WERI-Rb-1 (cell line): ENCODE measurements at places on chromosomes 7 and 10.

DNA sequence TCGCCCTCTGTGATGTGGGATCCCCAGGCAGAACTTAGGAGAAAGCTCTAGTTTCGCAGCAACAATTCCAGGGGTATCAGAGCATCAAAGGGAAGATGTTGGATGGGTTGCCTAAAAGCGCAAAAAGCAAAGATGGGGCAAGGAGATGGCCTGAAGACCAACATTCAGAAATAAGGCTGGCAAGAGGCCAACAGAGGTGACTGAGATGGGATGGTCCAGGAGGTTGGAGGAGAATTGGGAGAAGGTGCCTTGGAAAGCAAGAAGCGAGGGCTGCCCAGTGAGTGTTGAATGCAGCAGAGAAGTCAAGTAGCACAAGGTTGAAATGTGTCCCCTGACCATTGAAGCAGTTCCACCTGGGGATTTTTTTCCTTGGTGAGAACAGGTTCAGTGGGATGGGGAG lies 38.4 kb upstream of the TMEM273 start:
- DNase-seq, result no peak

DNA sequence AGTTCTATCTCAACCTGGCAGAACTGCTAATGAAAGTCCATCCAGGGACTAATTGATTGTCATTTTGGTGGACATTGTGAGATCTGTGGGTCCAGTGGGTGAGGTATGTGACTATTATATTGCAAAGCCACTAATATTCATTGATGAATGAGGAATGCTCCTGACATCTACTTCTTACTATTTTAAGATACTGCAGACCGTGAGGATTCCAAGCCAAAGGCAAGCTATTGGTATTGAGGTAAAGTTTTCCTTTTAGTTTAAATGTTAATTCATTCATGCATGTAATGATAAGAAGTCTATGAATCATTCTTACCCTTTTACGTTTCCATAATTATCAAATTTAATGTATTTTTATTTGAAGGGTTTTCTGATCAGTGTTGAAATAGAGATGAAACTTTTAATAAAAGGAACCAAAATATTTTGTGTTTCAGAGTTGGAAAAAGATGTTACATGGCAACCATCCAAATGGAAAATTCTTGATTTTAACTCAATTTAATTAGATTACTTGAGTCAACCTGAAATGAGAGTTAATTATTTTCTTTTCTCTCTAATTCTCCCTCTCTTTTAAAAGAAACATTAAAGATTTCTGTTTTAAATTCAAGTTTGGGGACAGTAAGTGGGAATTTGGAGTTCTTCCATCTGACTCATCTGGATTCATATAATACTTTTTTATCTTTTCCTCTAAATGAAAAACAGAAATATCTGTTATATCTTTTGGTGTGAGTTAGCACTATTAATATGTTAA lies 39.6 kb downstream of the NUP205 start:
- no peak for DNase-seq

DNA sequence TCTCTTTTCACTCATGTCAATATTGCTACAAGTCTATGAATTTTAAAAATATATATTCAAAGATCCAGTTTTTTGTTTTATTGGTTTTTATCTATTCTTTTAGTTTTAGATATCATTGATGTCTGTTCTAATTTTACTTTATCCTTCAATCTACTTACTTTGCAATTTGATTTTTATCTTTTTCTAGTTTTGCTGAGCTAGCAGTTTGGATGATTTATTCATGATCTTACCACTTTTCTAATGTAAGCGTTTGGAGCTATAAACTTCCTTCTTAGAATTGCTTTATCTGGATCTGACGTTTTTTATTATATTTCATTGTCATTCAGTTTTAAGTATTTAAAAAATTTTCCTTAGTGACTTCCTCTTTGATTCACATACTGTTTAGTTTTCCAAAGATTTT lies 664.5 kb upstream of the VSTM2A start:
- no peak for DNase-seq

- no peak for DNase-seq
Measured at GRCh38 chr10:42999385-43000020, 77.4 kb upstream of the RET start.

DNA sequence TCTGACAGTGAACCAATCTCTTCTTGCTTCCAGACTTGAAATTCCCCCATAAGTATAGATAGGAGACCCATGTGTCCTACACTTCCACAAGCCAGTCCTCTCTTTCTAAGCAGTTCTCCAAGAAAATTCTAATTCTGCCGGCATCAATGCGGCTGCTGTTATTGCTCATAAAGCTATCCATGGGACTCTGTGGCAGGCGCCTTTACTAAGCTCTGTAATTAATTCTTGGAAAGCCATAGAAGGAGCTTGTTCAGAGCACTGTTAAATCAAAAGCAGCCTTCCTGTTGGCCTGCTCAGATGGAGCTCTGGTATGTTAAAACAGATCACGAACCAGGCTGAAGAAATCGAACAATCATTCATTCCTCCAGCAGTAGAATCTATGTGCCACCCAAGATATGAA lies 244.3 kb upstream of the NFE2L3 start:
- DNase-seq, result no peak

GRCh38 chr7:157056957-157057902 lies 46.8 kb upstream of the MNX1 start:
- DNase-seq, result no peak

DNA sequence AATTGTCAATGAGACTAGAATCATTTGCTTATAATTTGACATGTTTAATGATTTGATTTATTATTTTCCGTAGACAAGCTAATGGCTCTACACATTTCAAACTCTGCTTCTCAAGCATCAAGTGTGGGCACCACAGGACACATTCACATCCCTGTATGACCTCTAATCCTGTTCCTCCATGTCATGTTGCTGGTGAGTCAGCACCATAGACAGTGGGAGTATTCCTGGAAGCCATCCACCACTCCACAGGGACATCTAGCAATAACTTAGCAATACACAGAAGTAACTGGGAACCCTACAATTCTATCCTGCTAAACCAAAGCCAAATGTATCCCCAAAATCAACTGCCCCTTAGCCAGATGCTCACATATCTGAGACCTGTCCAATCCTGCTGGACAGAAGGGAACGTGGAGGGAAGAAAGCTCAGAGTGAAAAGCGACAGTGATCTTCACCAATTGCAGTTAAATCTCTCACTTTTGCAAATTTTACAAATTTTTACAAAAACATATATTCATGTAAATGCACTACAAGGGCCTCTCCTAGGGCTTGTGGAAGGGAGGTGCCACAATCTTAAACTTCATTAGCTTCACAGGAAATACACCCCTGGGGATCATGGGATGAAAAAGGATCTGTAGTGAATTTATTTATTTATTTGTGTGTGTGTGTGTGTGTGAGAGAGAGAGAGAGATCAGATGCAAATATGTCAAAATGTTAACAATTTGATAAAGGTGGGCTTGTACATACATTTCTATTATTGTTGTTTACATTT lies 126.5 kb downstream of the GFRA1 start:
- no peak for DNase-seq

DNA sequence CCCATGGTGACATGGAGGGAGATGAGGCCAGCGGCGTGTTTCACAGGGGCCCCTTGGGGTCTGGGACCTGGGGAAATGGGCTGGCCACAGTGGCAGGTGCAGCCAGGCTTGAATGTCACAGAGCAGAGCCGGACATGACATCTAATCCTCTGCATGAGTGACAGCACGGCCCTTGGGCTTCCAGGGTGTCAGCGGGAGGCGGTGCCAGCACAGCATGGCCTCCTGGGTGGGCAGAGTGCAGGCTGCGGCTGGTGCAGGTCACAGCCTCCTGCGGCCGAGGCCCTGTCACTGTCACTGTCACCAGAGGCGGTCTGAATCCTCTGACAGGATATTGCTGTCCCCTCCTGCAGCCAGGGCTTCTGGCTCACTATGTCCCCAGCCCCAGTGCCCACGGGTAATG lies 18.2 kb downstream of the BHLHA15 start:
- peak; percentile 34 for DNase-seq

DNA sequence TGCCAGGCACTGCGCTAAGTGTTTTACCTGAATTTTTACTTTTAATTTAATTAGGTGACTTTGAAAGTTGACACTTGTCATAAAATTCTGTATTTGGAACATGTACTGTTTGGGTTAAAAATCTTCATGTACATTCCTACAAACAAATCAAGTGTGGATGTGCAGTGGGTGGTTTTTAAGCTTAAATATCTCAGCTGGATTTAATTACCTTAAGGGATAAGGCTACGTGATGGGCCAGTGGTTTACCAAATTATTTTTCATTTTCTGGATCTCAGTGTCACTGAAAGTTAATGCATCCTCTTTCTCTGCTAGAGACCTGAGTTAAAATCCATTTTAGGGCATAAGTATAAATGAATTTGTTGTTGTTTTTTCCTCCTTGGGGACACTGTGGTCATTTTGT lies 51.1 kb downstream of the EXOC4 start:
- DNase-seq, result no peak

GRCh38 chr10:97203220-97203619 lies 17.5 kb upstream of the SLIT1 start:
- DNase-seq, result no peak

- no peak for DNase-seq
Measured at GRCh38 chr7:113890331-113891030, 28.3 kb downstream of the PPP1R3A start.

DNA sequence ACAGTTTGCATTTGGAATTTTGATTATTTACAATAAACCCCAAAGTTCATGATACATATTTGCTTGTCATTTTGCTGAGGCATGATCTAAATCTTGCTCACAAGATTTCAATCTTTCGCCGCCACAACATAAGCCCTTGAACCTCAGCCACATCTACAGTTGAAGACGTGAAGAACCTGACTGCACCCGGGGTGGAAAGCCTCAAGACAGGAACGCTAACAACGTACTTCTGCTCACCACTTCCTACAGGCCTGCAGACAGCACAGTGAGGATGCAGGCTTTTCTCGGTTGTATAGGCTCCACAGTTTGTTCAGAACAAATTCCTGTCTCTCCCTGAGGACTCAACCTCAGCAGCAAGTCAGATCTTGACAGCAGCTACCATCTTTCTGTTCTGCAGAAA lies 393.8 kb upstream of the PRKCQ start:
- no peak for DNase-seq

- no peak for DNase-seq
Measured at GRCh38 chr7:99644431-99644830, 27.7 kb downstream of the ZSCAN25 start.

GRCh38 chr7:91752102-91752501 lies 128.4 kb downstream of the MTERF1 start:
- DNase-seq, result no peak

GRCh38 chr7:116920359-116920758 lies 32.9 kb upstream of the ST7 start:
- DNase-seq, result no peak

GRCh38 chr10:74061104-74061503 lies 63.2 kb downstream of the VCL start:
- no peak for DNase-seq

GRCh38 chr7:144941127-144941526 lies 105.3 kb upstream of the TPK1 start:
- no peak for DNase-seq

DNA sequence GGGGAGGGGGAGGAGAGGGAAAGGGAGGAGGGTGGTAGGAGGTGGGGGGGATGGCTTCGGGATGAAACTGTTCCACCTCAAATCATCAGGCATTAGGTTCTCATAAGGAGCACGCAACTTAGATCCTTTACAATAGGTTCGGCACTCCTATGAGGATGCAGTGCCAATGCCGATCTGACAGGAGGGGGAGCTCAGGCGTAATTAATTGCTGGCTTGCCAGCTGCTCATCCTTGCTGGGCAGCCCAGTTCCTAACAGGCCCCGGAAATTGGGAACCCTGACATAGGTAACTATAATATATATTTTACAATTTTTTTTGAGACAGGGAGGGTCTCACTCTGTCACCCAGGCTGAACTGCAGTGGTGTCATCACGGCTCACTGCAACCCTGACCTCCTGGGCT lies 118.8 kb upstream of the SFMBT2 start:
- DNase-seq, result peak; percentile 5

- no peak for DNase-seq
Measured at GRCh38 chr10:96244354-96244753, 27.0 kb downstream of the BLNK start.

GRCh38 chr10:49228677-49229076 lies 40.5 kb upstream of the TMEM273 start:
- no peak for DNase-seq

- no peak for DNase-seq
Measured at GRCh38 chr10:126857178-126857806, 47.9 kb upstream of the DOCK1 start.

DNA sequence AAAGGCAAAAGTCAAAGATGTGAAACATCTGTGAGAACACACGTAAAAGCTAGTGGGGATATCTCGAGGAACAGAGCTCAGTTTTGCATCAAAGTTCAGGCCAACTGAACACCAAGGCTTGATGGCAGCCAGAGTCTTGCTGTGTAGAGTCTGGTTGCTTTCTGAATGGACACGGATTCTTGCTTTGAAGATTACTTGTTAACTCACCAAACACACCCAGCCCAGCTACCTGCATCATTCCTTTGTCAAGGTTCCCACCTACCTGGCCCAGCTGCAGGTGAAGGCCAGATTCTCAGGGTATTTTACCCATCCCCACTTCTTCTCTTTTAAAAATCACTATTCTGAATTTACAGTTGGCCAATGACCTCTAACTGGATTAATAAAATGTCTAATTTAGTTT lies 174.4 kb upstream of the PHYHIPL start:
- no peak for DNase-seq

DNA sequence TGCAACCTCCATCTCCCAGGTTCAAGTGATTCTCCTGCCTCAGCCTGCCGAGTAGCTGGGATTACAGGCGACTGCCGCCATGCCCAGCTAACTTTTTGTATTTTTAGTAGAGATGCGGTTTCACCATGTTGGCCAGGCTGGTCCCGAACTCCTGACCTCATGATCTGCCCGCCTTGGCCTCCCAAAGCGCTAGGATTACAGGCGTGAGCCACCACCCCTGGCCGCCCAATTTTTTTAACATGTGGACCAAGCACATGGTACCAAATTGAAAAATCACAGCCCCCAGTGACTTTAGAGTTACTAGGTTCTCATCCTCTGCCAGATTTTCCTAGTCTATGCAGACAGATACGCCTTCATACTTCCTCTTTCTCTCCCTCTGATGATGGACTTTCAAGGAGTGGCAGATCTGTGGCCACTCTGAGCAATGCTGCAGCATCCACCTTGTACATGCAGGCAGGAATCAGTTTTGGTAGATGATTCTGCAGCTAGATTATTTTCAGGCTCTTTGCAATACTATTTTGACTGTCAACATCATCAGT lies 34.0 kb upstream of the EZH2 start:
- DNase-seq, result no peak

GRCh38 chr10:119892188-119893065 lies at the start of gene SEC23IP:
Gene SEC23IP (plus strand): TSS chr10:119892730. CDS start chr10:119892783, 53 bp downstream.
- peak; percentile 96 for DNase-seq
